ENCODE measurements at places on chromosomes 1 and 21. TPM values are rescaled to one million over a fixed set of nuclear protein-coding genes. Genes with fewer than 3 reads are reported as not detected.

Gene S100B
- total RNA-seq = not detected

Gene PTGFR
- under 0.01 TPM for total RNA-seq

Gene CLDN17
- not detected for total RNA-seq

Gene DMRTA2
- total RNA-seq = 10.1 TPM

Gene MAPKAPK2
- 25.6 TPM for total RNA-seq

Gene CAMK1G
- total RNA-seq = not detected

Gene TMEM240
- total RNA-seq = not detected

Gene INAVA
- 38.4 TPM for total RNA-seq

Gene LCE1C
- total RNA-seq = 0.24 TPM

Gene MAP10
- 1.1 TPM for total RNA-seq

Gene ADAMTSL4
- total RNA-seq = 3.0 TPM

Gene ACTRT2
- total RNA-seq = not detected

Gene EDN2
- total RNA-seq = 14.5 TPM

Gene ZMYND12
- total RNA-seq = 3.6 TPM

Gene SOX13
- total RNA-seq = 6.0 TPM

Gene MAN1C1
- 0.64 TPM for total RNA-seq

Gene CDCA8
- 1.4 TPM for total RNA-seq

Gene C8A
- total RNA-seq = not detected

Gene OR6K3
- under 0.01 TPM for total RNA-seq

Gene CELA3A
- not detected for total RNA-seq

Gene MAP3K7CL
- total RNA-seq = 6.4 TPM

Gene CRB1
- under 0.01 TPM for total RNA-seq

Gene TNFRSF4
- not detected for total RNA-seq

Gene PRPF38B
- 9.0 TPM for total RNA-seq

Gene BRDT
- not detected for total RNA-seq

Gene TARBP1
- total RNA-seq = 18.5 TPM

Gene LYPD8
- total RNA-seq = not detected

Gene ELAVL4
- total RNA-seq = not detected

Gene CNR2
- not detected for total RNA-seq

Gene SERTAD4
- 0.72 TPM for total RNA-seq

Gene AUNIP
- 2.8 TPM for total RNA-seq

Gene SLAMF9
- 12.1 TPM for total RNA-seq

Gene APCS
- total RNA-seq = not detected

Gene KRTAP21-2
- total RNA-seq = not detected

Gene LCE2B
- total RNA-seq = not detected

Gene RXFP4
- not detected for total RNA-seq

Gene KMO
- not detected for total RNA-seq

Gene CELA2A
- not detected for total RNA-seq

Gene CYP4B1
- not detected for total RNA-seq

Gene FAAH
- 13.3 TPM for total RNA-seq

Gene MOV10
- total RNA-seq = 22.0 TPM

Gene TFF3
- total RNA-seq = 0.24 TPM

Gene REN
- total RNA-seq = not detected

Gene PRR9
- not detected for total RNA-seq

Gene LRRC53
- not detected for total RNA-seq

Gene SYCP1
- total RNA-seq = not detected

Gene KCNJ9
- 0.21 TPM for total RNA-seq

Gene CNKSR1
- total RNA-seq = 23.9 TPM

Gene LAMC2
- 656 TPM for total RNA-seq

Gene NSUN4
- 12.0 TPM for total RNA-seq

Gene KRTAP19-8
- total RNA-seq = not detected
